Camera-type eye (tissue), 1 donor: ENCODE measurements at places on chromosomes 2 and 18. TPM values are rescaled to one million over a fixed set of nuclear protein-coding genes. Genes with fewer than 3 reads are reported as not detected.

The RBMS1 gene
- total RNA-seq, result 95.1 TPM

The RAB17 gene
- total RNA-seq, result 0.99 TPM

The CTDP1 gene
- 20.4 TPM for total RNA-seq

The EN1 gene
- 0.16 TPM for total RNA-seq

The KANSL1L gene
- total RNA-seq, result 94.0 TPM

The SCN2A gene
- 24.2 TPM for total RNA-seq

The TRIM43 gene
- not detected for total RNA-seq

The STARD6 gene
- total RNA-seq, result not detected

The FAM124B gene
- 8.2 TPM for total RNA-seq

The CD226 gene
- total RNA-seq, result 5.2 TPM

The SLC9A4 gene
- 0.55 TPM for total RNA-seq

The TMEM247 gene
- not detected for total RNA-seq

The ANKRD30BL gene
- total RNA-seq, result 7.3 TPM

The C2orf74 gene
- total RNA-seq, result 15.8 TPM

The DSG4 gene
- not detected for total RNA-seq

The ALK gene
- total RNA-seq, result 9.5 TPM

The RAD51AP2 gene
- 0.27 TPM for total RNA-seq
